Left ventricle myocardium inferior (tissue), 1 donor: ENCODE measurements at places on chromosomes 1 and 21. TPM values are rescaled to one million over a fixed set of nuclear protein-coding genes. Genes with fewer than 3 reads are reported as not detected.

GRCh38 chr1:152906023-152906565 lies 2.3 kb upstream of the IVL start:
- no peaks in the 10 kb centered on the region for H3K4me1 ChIP-seq
- no peaks in the 10 kb centered on the region for H3K36me3 ChIP-seq
- no peak overlapping the region for H3K27ac ChIP-seq
- no peak for DNase-seq
- H3K4me3 ChIP-seq, result no peak overlapping the region

DNA sequence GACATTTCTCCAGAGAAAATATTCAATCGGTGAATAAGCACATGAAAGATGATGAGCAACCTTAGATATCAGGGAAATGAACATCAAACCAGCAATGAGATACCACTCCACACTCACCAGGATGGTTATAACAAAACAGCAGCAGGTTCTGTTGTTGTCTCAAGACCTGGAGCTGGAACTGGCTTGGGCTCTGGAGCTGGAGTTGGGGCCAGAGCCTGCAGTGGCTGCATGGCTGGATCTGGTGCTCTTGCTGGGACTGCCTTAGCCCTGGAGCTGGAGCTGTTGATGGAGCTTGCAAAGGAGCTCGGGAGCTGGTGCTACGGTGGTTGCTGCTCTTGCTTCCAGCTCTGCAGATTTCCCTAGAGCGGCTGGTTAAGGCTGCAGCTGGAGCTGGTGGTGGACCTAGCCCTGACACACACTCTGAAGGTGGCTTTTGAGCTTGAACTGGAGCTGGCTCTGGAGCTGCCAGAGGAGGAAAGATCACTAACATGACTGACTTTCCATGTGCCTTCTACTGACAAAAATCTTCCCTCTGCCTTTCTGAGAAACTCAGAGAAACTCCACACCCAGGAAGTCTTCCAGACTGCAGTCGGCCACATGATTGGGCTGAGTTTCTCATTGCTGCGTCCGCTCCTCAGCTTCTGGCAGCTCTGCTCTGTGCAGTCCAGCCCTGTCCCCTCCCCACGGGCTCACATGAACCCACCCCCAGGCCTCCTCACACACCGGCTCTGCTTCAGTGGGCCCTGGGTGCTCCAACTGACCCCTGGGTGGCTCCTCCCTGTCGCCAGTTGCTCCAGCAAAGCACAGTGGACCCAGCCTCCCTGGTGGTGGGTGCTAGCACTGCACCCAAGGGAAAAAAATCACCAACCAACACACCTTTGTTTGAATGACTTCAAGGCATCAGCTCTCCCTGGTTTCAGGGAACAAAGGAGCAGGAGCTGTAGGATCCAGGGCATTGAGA lies 139.1 kb upstream of the FMN2 start:
- H3K27ac ChIP-seq, result no peak overlapping the region
- no peak overlapping the region for H3K4me3 ChIP-seq
- H3K36me3 ChIP-seq, result no peaks in the 10 kb centered on the region
- no peaks in the 10 kb centered on the region for H3K4me1 ChIP-seq

DNA sequence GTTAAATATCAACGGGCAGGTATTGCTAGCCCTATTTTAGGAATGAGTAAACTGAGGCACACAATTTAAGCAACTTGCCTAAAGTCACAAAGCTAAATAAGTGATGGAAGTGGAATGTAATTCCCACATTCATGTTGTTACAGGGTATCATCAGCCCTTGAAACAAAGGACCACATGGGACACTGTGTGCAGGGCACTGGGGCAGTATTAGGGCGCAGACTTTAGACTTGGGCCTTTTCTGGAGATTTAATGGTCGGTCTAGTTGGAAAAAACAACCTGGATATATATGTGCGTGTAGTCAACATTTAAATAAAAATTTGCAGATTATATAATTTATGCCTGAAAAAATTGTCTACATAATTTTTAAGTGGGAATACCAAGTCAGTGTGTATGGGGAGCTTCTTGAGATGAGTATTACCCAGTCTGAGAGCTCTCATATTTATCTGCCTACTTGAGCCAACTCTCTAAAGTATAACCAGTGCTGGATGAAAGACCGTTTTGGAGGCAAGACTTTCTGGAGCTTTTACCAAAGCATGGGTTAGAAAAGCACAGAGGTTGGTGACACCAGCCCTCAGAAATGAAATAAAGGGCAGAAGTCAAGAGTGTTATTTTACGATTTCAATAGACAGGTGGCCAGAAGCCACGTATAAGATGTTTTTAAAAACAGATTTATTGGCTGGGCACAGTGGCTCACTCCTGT lies 1.6 kb downstream of the KDM1A start:
- peak overlapping the region; percentile 99 for H3K4me3 ChIP-seq
- DNase-seq, result no peak
- H3K36me3 ChIP-seq, result no peaks in the 10 kb centered on the region
- H3K27me3 ChIP-seq, result no peaks in the 10 kb centered on the region
- H3K27ac ChIP-seq, result no peak overlapping the region
- peaks cover 26% of the 10 kb centered on the region for H3K4me1 ChIP-seq

GRCh38 chr1:187203257-187203656 lies 374.5 kb downstream of the PLA2G4A start:
- no peak overlapping the region for H3K4me3 ChIP-seq
- no peak overlapping the region for H3K27ac ChIP-seq
- H3K36me3 ChIP-seq, result no peaks in the 10 kb centered on the region

DNA sequence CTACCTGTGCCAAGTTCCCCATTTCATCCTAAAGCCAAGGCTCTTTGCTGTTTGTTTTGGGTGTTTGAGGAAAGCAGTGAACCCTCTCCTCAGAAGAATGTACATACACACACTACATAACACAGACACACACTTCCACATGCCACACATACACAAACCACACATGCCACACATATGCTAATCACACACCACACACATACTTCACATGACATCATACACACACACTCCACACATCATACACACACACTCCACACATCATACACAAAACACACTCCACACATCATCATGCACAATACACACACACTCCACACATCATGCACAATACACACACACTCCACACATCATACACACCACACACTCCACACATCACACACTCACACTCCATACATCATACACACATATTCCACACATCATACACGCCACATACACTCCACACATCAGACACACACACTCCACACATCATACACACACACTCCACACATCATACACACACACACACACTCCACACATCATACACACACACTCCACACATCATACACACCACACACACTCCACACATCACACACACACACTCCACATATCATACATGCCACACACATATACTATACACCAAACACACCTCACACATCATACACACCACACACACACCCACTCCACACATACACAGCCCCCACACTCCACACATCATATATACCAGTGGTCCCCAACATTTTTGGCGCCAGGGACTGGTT lies 22.7 kb upstream of the ZNF436 start:
- H3K36me3 ChIP-seq, result no peaks in the 10 kb centered on the region
- no peak for DNase-seq
- H3K4me1 ChIP-seq, result peaks cover 32% of the 10 kb centered on the region
- H3K27me3 ChIP-seq, result no peaks in the 10 kb centered on the region
- H3K4me3 ChIP-seq, result no peak overlapping the region
- H3K27ac ChIP-seq, result no peak overlapping the region

DNA sequence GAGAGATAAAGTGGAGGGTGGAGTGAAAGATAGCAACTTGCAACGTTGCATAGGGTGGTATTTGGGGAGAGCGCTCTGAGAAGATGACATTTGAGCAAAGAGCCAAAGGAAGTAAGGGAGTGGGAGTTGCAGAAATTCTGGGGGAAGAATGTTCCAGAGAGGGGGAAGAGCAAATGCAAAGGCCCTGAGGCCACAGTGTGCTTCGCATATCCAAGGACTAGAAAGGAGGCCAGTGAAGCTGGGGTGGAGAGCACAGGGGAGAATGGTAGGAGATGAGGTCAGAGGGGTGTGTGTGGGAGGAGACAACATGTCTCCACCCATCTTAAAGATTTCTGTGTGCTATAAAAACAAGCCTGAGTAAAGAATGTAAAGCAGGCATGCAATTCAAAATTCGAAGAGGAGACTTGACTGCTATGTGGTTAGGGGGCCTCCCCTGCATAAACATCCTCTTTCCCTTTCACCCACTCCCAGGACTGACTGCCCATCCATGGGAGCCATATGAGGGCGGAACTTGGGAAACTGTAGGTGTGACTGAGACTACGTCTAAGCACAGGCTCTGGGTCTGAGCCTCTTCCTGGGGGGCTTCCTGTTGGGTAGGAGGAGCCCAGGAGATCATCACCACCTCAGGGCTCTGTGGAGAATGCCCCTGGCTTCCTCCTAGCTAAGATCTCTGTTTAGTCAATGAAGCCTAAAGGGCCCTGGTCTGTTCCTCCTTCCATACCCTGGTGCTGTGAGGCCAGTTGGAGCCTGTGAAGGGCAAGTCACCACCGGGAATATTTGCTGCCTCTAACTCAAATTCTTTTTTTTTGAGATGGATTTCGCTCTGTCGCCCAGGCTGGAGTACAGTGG lies 2.9 kb upstream of the CLIC4 start:
- H3K4me3 ChIP-seq, result no peak overlapping the region
- no peaks in the 10 kb centered on the region for H3K36me3 ChIP-seq
- peaks cover 50% of the 10 kb centered on the region for H3K4me1 ChIP-seq
- H3K27ac ChIP-seq, result peak overlapping the region; percentile 98
- H3K27me3 ChIP-seq, result no peaks in the 10 kb centered on the region

The KIAA1614 gene
- 9.1 TPM for total RNA-seq

The TNFSF4 gene
- 0.44 TPM for total RNA-seq

The ITGB2 gene
- 18.6 TPM for total RNA-seq

The PCBP3 gene
- 2.9 TPM for total RNA-seq

The MATN1 gene
- total RNA-seq, result not detected
